Activated CD4-positive, CD25-positive, alpha-beta regulatory T cell treated with anti-CD3 and anti-CD28 coated beads, Interleukin-2, amount 50 U/mL, for 16 hours (primary cell): ENCODE measurements at places on chromosomes 1 and 21.
A peak's percentile ranks its signal among the peaks of the same experiment; 100 is the strongest.

- DNase-seq = no peak
Observed at GRCh38 chr1:4425892-4426291, 228.5 kb upstream of the AJAP1 start.

DNA sequence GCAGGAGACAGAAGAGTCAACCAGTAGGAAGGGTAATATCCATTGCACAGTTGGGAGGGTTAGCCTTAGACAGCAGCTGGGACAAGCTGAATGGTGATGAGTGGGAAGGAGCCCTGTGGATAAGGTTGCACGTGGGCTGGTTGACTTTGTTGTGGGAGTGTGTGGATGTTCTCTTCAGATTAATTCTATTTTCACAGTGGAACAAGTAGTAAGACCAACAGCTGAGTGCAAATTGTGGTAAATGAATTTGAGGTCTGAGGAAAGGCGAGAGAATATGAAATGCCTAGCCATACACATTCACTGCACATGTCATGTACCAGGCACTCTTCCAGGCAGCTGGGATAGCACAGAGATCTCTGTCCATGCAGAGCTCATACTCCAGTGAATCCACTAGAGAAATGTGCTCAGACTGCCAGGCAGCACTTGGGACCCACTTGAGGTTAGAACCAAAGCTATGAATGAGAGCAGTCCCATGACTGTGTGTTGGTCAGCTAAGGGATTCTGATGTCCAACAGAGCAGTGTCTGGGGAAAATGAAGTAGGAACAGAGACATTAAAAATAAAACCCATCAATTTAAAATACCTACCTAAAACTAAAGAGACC lies 25.2 kb upstream of the VTCN1 start:
- DNase-seq = no peak

- no peak for DNase-seq
Observed at GRCh38 chr1:183435497-183435896, 17.3 kb upstream of the NMNAT2 start.

DNA sequence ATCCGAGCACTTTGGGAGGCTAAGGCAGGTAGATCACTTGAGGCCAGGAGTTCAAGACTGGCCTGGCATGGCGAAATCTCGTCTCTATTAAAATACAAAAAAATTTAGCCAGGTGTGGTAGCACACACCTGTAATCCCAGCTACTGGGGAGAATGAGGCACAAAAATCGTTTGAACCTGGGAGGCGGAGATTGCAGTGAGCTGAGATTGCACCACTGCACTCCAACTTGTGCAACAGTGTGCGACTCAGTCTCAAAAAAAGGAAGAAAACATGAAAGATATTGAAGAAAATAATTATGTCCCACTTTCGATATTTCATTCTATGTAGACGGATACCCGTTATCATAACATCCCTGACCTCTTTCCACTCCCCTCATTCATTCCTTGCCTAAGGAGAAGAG lies 19.2 kb downstream of the TUT4 start:
- DNase-seq = no peak

GRCh38 chr1:55695151-55695550 lies 480.0 kb upstream of the USP24 start:
- no peak for DNase-seq

DNA sequence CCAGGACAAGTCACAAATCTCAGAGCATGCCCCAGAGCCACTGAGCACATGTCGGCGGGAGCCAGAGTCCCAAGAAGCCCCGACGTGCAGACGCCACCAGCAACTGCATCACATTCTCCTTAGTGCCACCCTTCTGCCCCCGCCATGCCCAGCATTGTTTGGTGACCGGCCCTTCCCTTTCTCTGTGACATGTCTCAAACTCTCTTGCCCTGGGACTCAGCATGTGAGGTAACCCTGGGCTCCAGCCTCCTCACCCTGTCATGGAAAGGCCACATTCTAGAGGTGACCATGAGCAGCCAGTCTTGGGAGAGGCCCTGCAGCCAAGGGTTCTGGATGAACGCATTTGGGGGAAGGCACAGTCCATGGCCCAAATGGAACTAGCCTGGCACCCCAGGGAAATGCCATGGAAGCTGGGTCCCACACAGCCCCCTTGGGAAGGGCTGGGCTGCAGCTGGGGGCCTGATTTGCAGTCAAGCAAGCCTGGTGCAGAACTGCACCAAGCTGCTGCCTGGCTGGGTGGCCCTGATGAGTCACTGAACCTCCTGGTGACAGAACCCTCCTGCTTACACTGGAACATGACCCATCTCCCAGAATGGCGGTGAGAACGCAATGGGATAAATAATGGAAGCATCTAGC lies 94.4 kb downstream of the ITPKB start:
- DNase-seq = no peak

GRCh38 chr1:158814970-158815369 lies 16.2 kb upstream of the MNDA start:
- DNase-seq = no peak

- DNase-seq = no peak
Observed at GRCh38 chr1:199290186-199290585, 651.3 kb downstream of the PTPRC start.

DNA sequence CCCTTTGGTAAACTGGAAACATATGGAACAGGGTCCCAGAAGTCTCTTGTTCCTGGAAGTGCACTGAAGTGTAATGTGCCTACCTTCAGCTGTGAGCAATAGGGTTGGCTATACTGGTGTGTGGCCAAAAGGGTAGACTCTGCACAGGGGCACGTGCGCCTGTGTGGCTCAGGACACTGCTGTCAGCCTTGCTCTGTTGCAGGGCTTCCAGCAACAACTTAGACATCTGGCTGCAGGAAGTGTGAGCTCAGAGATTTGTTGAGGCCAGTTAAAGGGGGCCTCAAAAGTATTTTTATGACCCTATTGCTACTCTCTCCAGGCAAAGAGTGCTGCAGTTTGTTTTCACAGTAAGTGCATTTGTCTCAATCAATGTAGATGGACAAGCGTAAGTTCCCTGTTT lies 7.5 kb downstream of the CTPS1 start:
- DNase-seq = no peak

GRCh38 chr1:85228972-85229371 lies 28.2 kb upstream of the SYDE2 start:
- DNase-seq = no peak

DNA sequence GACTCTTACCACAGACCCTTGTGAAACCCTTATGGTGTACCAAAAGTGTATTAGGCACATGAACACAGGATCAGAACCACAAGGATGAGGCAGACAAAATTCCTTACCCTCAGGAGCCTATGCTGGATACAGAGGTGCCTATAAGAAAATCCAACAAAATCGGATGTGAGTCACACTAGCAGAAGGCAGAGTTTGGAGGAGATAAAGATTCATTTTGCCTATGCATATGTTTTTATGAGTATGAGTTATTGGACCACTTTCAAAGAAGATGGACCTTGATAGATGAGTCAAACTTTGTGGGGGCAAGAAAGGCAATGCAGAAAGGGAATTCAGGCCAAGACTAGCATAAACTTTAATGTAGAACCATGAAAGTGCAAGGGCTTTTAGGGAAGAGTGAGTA lies 17.0 kb downstream of the CAMK1G start:
- DNase-seq = no peak

- no peak for DNase-seq
Observed at GRCh38 chr1:45026446-45026845, 14.4 kb downstream of the UROD start.

- no peak for DNase-seq
Observed at GRCh38 chr1:221926441-221926840, 184.6 kb upstream of the DUSP10 start.

- DNase-seq = peak; percentile 65
Observed at GRCh38 chr21:42187976-42188653, 30.8 kb upstream of the ABCG1 start.

- DNase-seq = no peak
Observed at GRCh38 chr1:182794676-182795201, 5.2 kb downstream of the NPL start.

DNA sequence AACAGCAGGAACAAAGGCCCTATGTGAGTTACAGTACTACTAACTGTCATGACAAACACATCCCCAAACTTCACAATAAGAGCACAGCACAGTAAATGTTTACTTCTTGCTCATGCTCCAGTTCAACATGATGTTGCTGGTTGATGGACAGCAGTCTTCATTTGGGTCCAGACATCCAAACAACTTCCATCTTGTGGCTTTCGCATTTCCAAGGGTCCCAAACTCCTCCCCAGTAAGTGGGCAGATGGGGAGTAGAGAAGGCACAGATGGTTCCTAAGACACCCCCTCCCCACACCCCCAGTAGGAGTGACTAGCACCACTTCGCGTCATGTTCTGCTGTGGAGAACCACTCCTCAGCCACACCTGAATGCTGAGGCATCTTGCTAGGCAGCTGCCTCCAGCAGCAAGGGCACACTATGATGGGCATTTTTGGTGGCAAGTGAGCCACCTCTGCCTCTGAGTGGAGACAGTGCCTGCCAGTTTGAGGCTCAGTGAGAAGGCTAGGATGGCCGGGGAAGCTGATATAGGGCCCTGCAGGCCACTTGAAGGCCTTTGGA lies 32.7 kb upstream of the CD2 start:
- no peak for DNase-seq

- no peak for DNase-seq
Observed at GRCh38 chr1:201288007-201288406, 4.7 kb downstream of the PKP1 start.

DNA sequence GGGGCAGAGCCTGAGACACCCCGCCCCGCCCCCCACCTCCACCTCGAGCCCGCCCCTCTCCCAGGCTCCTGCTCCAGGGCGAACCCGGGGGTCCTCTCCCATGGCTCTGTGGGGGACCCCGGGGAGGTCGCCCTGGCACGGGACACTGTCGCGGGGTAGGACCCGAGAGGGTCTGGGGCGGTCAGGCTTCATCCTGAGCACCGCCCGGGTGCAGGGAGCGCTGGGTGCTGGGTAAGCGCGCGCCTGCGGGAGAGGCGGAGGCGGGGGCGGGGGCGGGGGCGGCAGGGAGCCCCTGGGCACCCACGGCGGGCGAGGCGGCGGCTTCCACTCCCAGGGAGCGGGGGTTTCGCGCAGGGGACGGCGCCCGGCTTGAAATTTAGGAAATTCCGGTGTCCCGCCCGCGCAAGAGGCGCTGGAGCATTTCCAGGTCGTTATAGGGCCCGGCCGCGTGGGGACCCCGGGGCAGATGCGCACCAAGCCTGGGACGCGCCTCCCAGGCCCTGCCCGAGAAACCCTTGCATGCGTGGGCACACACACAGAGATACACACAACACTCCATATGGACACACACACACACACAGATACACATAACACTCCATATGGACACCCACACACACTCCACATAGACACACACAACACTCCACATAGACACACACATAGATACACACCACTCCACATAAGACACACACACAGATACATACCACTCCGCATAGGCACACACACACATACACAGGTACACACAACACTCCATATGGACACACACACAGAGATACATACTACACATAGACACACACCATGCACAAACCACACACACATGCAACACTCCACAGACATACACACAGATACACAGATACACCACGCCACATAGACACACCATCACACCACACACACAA lies 48.7 kb upstream of the SLC19A1 start:
- DNase-seq = no peak

DNA sequence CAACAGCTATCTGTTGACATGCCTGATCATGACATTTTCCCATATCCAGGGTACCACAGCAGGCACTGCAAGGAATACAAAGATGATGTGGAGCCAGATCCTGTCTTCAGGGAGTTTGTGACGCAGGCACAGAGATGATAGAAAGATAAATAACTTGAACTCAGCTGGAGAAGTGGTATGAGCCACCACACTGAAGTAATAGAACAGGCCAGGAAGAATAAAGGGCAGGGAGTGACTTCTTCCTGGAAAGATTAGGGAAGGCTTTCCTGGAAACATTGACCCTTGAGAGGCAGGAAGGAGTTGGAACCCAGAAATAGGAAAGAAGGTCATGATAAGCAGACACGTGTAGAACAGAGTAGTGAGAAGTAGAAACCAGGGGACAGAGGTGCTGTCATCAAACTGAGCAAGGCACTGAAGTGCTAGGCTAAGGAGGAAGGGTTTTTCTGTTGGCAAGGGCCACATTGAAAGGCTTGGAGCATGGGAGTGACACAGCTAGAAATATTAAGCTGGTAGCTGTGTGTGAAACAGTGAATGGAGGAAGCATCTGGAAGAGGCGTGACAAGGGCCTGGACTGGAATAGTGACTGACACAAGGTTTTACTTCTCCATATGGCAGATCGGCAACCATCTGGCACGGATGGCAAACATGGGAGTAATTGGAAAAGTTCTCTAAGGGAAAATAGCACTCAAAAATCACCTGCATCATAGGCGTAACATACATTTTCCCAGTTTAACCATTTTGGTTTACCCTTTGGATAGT lies 68.4 kb downstream of the AK5 start:
- no peak for DNase-seq

GRCh38 chr1:17098446-17099317 lies 20.6 kb downstream of the PADI2 start:
- no peak for DNase-seq

DNA sequence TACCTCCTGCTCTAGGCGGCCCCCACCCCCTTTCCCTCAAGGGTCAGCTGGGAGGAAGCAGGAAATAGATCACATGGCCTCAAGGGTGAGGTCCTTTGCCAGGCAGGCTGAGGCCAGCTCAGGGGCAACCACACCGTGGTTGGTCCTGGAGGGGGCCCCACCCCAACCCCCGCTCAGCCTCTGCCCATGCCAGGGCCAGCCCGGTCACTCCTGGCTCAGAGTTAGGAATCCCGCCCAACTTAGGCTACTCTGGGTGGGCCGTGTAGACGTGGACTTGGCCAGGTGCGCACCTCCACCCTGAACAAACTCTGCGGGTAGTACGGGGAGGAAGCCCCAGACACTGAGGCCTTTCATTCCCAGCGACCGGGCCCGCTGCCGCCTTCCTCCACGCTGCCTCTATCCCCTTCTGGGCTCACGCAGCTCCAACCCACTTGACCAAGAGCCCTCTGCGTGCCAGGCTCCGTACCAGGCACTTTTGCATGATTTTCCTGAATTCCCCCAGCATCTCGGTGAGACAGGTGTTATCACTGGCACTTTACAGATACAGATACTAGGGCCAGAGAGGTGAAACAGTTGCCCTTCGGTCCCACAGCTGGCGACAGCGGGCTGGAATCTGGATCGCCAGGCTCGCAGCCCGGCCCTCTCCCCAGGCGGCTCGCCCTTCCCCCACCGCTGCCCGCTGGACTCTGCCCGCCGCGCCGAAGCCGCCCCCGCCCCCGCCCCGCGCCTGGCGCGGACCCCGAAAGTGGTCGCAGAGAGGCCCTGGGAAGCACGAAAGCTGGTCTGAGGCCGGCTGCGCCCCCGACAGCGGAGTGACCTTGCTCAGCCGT lies 769 bp downstream of the GALE start:
- DNase-seq = no peak

DNA sequence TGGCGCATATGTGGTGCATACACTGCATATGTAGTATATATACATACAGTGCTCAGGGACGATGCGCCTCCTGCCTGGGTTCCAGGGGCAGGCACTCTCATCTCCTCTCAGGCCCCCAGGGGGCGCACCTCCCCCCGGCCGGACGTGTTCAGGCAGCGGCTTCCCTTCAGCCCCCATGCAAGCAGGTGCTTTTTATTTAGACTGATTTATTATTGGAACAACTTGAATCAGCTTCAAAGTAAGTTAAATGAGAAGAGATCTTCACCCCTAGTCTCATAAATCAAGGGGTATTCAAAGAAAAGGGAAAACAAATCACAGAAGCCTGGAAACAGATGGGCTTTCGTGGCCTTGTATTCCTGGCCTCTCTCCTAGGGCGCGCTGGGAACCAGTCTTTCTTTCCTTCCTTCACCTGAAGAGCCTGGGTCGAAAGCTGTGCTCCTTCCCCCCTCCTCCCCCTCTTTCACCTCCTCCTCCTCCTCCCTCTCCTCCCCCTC lies 64.6 kb downstream of the UBIAD1 start:
- DNase-seq = peak; percentile 41
